ENCODE measurements at places on chromosomes 11 and 22. TPM values are rescaled to one million over a fixed set of nuclear protein-coding genes. Genes with fewer than 3 reads are reported as not detected.

MS4A7 gene
- total RNA-seq, result 8.2 TPM

LRFN4 gene
- 24.5 TPM for total RNA-seq

MMP13 gene
- not detected for total RNA-seq

SCGB2A2 gene
- not detected for total RNA-seq

TNNI2 gene
- total RNA-seq, result 0.78 TPM

SMC1B gene
- not detected for total RNA-seq

MYBPC3 gene
- 1,860 TPM for total RNA-seq

MAP6 gene
- 7.2 TPM for total RNA-seq

CD44 gene
- 55.6 TPM for total RNA-seq

Data from cardiac septum (tissue), 1 donor.